ENCODE measurements at places on chromosomes 7 and 10. TPM values are rescaled to one million over a fixed set of nuclear protein-coding genes. Genes with fewer than 3 reads are reported as not detected.

Gene OR6V1
- polyA plus RNA-seq, result not detected

Gene UNCX
- not detected for polyA plus RNA-seq

Gene WNT2
- polyA plus RNA-seq, result not detected

Gene HOXA1
- 6.3 TPM for polyA plus RNA-seq

Gene C10orf95
- 0.67 TPM for polyA plus RNA-seq

Gene CREB5
- polyA plus RNA-seq, result 0.51 TPM

Gene CACNA2D1
- 0.25 TPM for polyA plus RNA-seq

Gene MEST
- 19.2 TPM for polyA plus RNA-seq

Gene UTF1
- polyA plus RNA-seq, result not detected

Gene ST8SIA6
- polyA plus RNA-seq, result not detected

Gene COA1
- 83.1 TPM for polyA plus RNA-seq

Gene ACTL6B
- polyA plus RNA-seq, result not detected

Gene GIMAP6
- polyA plus RNA-seq, result not detected

Gene UCMA
- polyA plus RNA-seq, result not detected
